Heart left ventricle (tissue), 16 donors: ENCODE measurements at places on chromosomes 11 and 22. TPM values are rescaled to one million over a fixed set of nuclear protein-coding genes. Genes with fewer than 3 reads are reported as not detected.

- DNase-seq, result no peak
- H3K4me3 ChIP-seq, result no peak overlapping the region
- H3K27ac ChIP-seq, result peak overlapping the region; percentile 32
- H3K27me3 ChIP-seq, result no peaks in the 10 kb centered on the region
- H3K36me3 ChIP-seq, result no peaks in the 10 kb centered on the region
- H3K4me1 ChIP-seq, result peaks cover 15% of the 10 kb centered on the region
Measured at GRCh38 chr11:130103296-130103814, 33.7 kb downstream of the APLP2 start.

DNA sequence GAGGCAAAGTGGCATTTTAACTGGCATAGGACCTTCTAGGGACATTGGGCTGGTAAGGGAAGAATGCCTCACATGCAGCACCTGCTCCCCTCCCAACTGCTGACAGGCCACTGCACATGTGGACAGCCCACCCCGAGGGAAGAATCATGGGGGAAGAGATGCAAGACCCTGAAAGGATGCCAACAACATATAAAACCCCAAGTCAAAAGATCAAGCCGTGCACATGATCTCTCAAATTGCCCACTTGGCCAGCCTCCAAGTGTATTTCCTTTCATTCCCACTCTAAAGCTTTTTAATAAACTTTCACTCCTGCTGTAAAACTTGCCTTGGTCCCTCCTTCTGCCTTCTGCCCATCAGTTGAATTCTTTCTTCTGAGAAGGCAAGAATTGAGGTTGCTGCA, 947.8 kb upstream of the CCDC90B start:
- no peak overlapping the region for H3K4me3 ChIP-seq
- H3K27ac ChIP-seq, result no peak overlapping the region
- no peaks in the 10 kb centered on the region for H3K4me1 ChIP-seq
- H3K36me3 ChIP-seq, result no peaks in the 10 kb centered on the region

DNA sequence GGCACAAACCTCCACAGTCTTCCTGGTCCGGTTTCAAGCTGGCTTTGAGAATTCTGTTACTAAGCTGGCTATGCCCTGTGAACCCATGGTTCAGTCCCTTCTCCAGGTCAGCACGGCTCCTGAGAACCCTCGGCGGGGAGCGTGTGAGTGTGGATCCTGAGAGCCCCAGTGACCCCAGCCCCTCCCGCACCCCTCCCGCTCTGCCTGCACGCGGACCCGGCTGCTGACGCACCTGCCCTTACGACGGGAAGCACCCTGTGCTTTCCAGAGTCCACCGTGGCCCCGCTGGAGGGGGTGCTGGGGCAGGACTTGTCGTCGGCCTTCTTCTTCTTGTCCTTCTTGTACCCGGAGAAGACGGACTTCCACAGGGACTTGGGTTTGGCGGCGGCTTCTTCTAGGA, 42.8 kb upstream of the BID start:
- no peaks in the 10 kb centered on the region for H3K4me1 ChIP-seq
- DNase-seq, result no peak
- H3K27ac ChIP-seq, result no peak overlapping the region
- H3K27me3 ChIP-seq, result no peaks in the 10 kb centered on the region

- peak; percentile 60 for DNase-seq
- H3K27ac ChIP-seq, result no peak overlapping the region
- H3K27me3 ChIP-seq, result no peaks in the 10 kb centered on the region
- no peak overlapping the region for H3K4me3 ChIP-seq
- H3K4me1 ChIP-seq, result no peaks in the 10 kb centered on the region
Measured at GRCh38 chr11:117820071-117820470, 4.5 kb downstream of the FXYD2 start.

DNA sequence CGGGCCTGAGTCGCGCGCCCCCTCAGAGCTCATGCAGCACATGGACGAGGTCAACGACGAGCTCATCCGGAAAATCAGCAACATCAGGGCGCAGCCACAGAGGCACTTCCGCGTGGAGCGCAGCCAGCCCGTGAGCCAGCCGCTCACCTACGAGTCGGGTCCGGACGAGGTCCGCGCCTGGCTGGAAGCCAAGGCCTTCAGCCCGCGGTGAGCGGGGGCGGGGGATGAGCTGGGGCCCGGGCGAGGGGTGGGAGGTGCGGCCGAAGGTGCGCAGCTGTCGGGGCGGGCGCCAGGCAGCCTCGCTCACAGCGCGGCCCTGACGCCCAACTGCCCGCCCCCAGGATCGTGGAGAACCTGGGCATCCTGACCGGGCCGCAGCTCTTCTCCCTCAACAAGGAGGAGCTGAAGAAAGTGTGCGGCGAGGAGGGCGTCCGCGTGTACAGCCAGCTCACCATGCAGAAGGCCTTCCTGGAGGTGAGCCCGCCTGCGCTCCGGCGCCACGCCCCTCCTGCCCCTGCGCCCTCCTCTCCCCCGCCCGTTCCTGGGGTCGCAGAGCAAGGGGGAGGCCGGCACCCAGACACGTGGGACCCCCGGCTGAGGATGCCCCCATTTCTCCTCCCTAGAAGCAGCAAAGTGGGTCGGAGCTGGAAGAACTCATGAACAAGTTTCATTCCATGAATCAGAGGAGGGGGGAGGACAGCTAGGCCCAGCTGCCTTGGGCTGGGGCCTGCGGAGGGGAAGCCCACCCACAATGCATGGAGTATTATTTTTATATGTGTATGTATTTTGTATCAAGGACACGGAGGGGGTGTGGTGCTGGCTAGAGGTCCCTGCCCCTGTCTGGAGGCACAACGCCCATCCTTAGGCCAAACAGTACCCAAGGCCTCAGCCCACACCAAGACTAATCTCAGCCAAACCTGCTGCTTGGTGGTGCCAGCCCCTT, 20.5 kb downstream of the EPS8L2 start:
- no peak overlapping the region for H3K4me3 ChIP-seq
- no peaks in the 10 kb centered on the region for H3K36me3 ChIP-seq
- peaks cover 6% of the 10 kb centered on the region for H3K4me1 ChIP-seq
- H3K27ac ChIP-seq, result no peak overlapping the region

CHCHD10 gene
- 981 TPM for total RNA-seq

DNA sequence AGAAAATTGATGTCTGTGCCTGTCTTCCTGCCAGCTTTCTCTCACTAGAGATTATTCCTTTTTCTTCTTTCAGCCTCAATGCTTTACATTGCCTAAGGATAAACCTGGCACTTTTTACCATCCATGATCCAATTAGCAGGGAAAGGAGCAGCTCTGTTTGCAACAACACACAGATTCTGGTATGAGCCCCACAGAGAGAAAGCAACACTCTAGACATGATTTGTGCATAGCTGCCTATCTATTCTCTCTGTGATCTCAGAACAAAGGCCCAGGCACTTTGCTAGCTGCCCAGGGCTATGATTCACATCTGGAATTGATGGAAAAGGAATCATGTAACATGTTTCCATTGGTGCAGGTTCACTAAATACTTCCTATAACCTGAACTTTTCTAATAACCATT, 685.0 kb downstream of the ETS1 start:
- H3K36me3 ChIP-seq, result no peaks in the 10 kb centered on the region
- H3K4me3 ChIP-seq, result no peak overlapping the region
- no peaks in the 10 kb centered on the region for H3K27me3 ChIP-seq
- no peak overlapping the region for H3K27ac ChIP-seq
- DNase-seq, result no peak
- H3K4me1 ChIP-seq, result no peaks in the 10 kb centered on the region

DNA sequence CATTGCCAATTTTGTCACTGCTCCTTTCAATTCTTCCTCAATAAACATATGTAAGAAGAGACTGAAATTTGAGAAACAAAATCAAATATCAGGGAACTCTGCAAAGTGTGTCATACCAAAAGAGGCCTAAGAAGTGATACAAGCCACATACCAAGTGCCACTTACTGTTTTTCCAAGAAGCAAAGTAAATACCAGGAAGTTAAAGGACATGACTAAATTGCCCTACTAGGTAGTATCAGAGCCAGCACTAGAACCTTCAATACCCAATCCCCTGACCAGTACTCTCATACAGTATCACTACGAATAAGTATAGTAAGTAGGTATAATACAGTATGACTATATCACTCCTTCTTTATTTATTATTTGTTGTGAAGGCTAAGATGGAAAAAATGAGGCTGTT, 13.6 kb downstream of the MAML2 start:
- no peaks in the 10 kb centered on the region for H3K27me3 ChIP-seq
- DNase-seq, result no peak
- no peak overlapping the region for H3K4me3 ChIP-seq
- no peaks in the 10 kb centered on the region for H3K36me3 ChIP-seq
- no peak overlapping the region for H3K27ac ChIP-seq

GTSE1 gene
- total RNA-seq, result 1.1 TPM

DNA sequence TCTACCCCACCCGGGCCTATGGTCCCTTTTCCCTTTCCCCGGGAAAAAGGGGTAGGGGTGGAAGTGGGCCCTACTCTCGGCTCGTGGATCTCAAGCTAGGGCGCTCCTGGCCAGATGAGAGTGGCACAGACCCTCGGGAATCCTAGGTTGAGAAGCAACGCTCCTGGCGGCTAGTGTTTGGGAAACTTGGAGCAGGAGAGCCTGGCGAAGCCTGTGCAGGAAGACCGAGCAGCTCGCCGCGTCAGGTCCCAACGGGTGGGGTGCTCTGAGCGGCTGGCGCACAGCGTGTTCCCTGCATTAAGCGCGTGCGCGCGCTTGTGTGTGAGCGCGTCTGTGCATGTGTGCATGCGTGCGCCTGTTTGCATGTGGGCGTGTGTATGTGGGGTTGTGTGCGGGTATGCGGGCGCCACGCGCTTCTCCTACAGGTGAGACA, 7.1 kb upstream of the FLI1 start:
- H3K27me3 ChIP-seq, result peaks cover 17% of the 10 kb centered on the region
- H3K4me3 ChIP-seq, result peak overlapping the region; percentile 50
- peak; percentile 64 for DNase-seq
- H3K27ac ChIP-seq, result no peak overlapping the region

DNA sequence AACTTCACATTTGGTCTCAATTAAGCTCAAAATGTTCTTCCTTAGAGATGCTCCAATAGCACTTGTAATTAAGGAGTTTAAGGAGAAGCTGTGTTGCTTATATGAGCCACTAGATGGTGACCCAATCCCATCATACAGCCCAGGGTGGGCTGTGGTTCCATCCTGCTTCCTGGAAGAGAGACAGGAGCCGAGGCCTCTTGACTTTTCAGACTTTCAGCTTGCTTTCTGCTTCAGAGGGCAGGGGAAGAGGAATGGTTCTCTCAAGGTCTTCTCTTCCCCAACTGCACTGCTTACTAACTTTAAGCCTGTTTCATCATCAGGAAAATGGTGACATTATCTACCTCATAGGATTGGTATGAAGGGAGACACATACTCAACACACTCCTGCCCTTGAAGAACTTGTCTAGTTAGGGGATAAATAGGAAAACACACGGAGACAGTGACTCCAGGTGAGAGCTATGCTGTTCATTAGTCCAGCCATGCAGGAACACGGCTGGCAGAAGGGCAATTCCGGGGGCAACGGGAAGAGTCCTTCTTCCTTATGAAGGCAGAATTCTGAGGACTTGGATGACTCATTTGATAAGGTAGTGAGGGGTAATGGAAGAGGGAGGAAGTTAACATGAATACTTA, 20.1 kb downstream of the TMEM218 start:
- peak; percentile 46 for DNase-seq
- no peaks in the 10 kb centered on the region for H3K36me3 ChIP-seq
- H3K27ac ChIP-seq, result no peak overlapping the region
- H3K4me3 ChIP-seq, result no peak overlapping the region
- H3K4me1 ChIP-seq, result peaks cover 8% of the 10 kb centered on the region
